Stimulated activated CD4-positive, alpha-beta T cell treated with anti-CD3 and anti-CD28 coated beads, TNF-alpha, amount 100 ng/mL, for 1 hour (primary cell): ENCODE measurements at places on chromosomes 12 and 14.
A peak's percentile ranks its signal among the peaks of the same experiment; 100 is the strongest.

DNA sequence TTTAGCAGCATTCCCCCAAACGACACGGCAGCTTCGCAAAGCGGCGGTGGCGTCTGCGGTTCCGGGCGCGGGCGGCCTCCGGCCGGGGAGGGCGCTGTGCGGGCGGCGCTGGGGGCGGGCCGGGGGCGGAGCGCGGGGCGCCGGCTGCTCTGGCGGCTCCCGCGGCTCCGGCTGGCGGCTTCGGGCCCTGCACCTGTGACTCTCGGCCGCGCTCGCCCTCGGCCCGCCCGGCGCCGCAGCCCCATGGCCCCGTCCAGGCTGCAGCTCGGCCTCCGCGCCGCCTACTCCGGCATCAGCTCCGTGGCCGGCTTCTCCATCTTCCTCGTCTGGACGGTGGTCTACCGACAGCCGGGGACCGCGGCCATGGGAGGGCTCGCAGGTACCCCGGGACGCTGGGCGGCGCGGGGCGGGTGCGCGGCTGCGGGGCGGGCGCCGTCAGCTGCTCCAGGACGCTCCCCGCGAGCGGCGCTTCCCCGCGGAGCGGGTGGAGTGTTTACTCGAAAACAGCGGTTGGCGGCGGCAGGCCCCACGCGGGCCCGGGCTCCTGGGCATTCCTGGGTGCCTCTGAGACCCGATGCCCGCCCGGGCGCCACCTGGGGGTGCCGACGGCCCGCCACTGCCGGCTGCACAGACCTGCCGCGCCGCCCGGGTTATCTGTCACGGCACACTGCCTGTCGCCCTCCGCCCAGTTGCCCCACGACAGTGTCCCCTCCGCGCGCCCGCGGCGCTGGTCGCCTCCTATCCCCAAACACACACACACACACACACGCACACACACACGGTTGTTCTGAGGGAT is at the start of gene SLC48A1:
Gene SLC48A1, plus strand, starts transcription at position 177 of the 796 bp plus-strand sequence. Its CDS starts 67 bp downstream, at position 244.
- DNase-seq, result peak; percentile 61

DNA sequence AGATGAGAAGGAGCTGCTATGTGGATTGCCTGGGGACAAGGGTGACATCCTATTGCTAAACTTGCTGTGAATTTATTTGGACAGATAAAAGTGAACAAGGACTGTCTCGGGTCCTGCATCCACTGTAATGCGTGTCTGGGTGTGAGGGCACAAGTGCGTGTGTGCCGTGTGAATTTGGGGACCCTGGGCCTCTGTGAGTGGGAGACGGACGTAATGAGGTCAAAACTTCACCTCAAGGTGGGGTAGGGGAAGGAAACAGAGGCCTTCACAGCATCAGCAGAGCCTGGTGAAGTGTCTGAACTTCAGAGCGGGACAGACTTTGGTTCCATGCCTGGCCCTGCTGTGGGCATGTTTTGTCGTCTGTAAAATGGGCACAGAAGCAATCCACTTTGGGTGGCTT is 14.8 kb downstream of the ASB2 start:
- DNase-seq, result no peak

GRCh38 chr12:8572507-8572906 is 31.8 kb upstream of the CLEC4E start:
- no peak for DNase-seq

DNA sequence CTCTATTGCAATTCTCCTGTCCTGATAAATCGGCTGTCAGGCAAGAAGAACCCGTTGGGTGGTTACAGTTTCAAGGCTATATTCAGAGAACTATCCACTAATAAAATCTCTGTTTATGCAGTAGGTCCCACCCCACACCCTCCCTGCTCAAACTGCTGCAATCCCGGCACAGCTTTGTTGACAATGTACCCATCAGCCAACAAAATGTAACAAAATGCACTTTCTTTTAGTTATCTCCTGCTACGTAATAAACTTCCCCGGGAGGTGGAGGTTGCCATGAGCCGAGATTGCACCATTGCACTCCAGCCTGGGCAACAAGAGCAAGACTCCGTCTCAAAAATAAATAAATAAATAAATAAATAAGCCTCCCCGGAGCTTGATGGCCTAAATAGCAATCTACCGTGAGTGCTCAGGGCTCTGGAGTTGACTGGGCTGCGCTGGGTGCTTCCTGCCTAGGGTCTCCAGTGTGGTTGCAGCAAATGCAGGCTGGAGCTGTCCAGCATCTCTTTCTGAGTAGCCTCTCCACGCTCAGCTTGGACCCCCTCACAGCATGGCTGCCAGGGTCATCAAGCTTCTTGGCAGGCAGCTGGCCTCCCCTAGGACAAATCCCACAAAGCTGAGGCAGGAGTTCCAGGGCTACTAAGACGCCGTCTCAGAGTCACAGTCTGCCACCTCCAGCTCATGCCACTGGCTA is 43.2 kb upstream of the FBRSL1 start:
- DNase-seq, result no peak

GRCh38 chr14:38199076-38199475 is 8.6 kb upstream of the SSTR1 start:
- DNase-seq, result no peak

DNA sequence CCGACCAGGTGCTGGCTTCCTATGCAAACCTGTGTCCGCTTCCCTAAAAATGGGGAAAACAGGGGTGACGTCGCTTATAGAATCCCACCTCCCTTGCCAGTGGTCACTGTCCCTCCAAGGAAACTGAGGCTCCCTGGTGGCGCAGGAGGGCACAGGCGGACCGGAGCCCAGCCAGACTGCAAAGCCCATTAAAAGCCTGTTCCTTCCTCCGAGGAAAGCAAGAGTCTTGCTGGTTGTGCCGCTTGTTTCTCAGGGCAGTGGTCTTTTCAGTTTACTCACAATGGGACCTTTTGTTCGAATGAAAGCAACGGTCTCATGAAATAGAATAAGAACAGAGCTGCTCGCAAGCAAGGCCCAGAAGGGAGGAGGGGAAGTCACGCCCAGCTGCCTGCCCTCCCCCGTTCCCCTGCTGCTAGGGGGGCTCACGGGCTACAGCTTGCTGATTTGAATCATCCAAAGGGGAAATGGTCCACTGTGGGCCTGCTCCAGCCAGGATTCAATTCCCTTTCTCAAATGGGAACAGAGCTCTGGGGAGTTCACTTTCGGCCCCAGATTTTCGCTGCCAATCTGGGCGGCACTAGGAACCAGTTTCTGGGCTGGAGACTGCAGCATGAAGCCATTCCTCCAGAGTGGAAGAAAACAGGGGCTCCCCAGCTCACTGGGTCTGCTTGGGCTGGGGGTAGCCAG is 4.6 kb upstream of the SELPLG start:
- DNase-seq, result no peak

DNA sequence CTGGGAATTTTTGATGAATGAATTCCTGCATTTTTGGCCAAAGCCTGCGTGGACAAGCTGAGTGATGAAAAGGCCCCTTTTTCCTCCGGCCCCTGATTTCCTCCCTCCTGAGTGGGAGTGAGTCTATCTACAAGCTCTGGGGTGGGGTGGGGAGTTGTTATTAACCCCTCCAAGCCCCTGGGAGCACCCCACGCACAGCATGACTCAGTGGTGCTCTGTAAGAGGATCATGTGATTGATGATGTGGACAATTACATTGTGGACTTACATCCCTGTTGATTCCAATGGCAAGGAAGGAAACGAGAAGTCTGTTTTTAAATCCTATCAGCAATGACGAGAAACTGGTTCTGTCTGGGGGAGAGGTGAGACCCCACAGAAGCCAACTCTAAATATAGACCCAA is 5.1 kb upstream of the DLK1 start:
- no peak for DNase-seq

DNA sequence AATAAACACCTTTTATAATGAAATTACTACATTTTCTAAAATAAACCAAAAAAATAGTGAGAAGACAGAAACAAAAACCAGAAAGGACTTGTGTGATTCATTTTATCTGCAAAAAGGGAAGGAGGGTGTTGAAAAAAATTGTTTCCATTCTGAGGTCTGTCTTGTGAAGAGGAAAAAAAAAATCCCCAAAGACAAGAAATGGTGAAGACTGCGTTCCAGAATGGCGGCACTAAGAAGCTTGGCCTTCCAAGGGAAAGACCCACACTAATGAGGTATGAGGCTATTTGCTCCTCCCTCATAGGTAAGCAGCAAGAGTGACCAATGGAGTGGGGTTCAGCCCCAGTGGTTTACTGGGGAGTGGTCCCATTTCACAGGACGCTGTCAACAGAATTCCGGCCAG is 35.0 kb downstream of the GNPTAB start:
- no peak for DNase-seq

DNA sequence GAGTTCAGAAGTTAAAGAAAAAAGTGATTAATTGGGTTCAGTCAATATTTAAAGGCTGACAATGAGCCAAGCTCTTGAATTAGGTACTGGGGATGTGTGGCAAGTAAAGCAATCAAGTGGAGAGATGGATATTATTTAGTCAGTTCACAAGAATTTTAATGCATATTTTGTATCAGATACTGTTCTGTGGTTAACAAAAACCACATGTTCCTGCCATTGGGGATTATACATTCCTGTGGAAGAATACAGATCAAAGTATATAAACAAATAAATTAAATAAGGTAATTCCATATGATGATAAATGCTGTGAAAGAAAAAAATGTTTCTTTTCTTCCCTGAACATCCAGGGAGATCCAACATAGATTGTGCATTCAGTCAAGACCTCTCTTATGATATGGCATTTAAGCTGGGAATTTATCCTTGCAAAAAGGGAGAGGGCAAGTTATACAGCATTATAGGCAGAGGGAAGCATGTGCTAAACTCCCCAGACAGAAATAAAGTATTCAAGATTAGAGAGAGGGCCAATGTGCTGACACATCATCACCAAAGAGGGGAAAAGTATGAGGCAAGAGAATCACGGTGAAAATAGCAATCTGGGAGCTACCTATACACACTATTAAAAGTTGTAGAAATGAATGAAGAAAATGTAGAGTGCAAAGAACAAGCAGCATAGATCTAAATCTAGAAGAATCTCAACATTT is 17.6 kb upstream of the A2M start:
- DNase-seq, result no peak
